Effector memory CD4-positive, alpha-beta T cell (primary cell): ENCODE measurements at places on chromosomes 7 and 10.
A peak's percentile ranks its signal among the peaks of the same experiment; 100 is the strongest.

DNA sequence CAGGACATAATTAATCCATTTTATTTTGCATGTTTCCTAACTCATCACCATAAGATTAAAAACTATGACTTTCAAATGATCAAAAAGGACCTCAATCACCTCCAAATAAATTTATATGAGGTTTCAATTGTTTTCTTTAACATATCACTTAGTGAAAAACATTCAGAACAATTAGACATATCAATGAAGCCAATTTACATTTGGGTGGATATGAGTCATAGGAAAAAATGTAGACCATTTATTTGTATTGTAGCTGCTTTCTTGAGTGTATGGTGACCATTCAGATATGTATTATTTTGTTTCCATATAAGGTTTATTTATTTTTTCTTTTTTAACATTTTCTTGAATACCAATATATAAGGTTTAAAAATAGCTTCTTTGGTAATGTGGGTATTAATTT, 13.3 kb upstream of the EXOC6 start:
- H3K4me1 ChIP-seq: no peaks in the 10 kb centered on the region
- H3K27me3 ChIP-seq: no peaks in the 10 kb centered on the region
- DNase-seq: no peak
- no peaks in the 10 kb centered on the region for H3K36me3 ChIP-seq
- H3K4me3 ChIP-seq: no peak overlapping the region
- H3K27ac ChIP-seq: no peak overlapping the region

- no peak overlapping the region for H3K27ac ChIP-seq
- H3K36me3 ChIP-seq: no peaks in the 10 kb centered on the region
- no peak for DNase-seq
- no peaks in the 10 kb centered on the region for H3K27me3 ChIP-seq
- no peaks in the 10 kb centered on the region for H3K4me1 ChIP-seq
These were observed 182.2 kb downstream of the JAZF1 start for GRCh38 chr7:27998382-27998781.

DNA sequence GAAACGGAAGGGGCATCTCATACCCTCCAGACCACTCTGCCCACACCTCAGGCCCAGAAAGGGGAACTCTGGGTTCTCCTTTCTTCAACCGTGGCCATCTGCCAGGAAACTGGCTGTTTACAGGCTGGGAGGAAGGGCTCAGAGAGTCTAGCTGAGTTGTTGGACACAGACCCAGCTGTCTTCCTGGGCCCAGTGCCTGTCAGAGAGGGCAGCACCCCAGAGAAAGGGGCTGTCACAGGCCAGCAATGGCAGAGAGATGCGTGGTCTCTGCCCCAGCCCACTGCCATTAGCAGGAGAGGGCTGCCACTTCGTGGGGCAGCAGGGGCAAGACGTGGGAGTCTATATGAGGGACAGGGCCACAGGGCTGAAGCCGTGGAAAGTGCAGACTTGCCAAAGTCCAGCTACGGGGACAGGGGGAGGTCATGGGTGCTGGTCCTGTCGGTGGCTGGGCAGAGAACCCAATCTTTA, 11.0 kb downstream of the GRID1 start:
- no peaks in the 10 kb centered on the region for H3K4me1 ChIP-seq
- H3K4me3 ChIP-seq: no peak overlapping the region
- no peak overlapping the region for H3K27ac ChIP-seq
- no peak for DNase-seq

- peaks cover 13% of the 10 kb centered on the region for H3K36me3 ChIP-seq
- DNase-seq: no peak
- peaks cover 27% of the 10 kb centered on the region for H3K4me1 ChIP-seq
- no peak overlapping the region for H3K27ac ChIP-seq
- no peak overlapping the region for H3K4me3 ChIP-seq
- H3K27me3 ChIP-seq: no peaks in the 10 kb centered on the region
These were observed 12.7 kb downstream of the FAS start for GRCh38 chr10:89003344-89003743.

DNA sequence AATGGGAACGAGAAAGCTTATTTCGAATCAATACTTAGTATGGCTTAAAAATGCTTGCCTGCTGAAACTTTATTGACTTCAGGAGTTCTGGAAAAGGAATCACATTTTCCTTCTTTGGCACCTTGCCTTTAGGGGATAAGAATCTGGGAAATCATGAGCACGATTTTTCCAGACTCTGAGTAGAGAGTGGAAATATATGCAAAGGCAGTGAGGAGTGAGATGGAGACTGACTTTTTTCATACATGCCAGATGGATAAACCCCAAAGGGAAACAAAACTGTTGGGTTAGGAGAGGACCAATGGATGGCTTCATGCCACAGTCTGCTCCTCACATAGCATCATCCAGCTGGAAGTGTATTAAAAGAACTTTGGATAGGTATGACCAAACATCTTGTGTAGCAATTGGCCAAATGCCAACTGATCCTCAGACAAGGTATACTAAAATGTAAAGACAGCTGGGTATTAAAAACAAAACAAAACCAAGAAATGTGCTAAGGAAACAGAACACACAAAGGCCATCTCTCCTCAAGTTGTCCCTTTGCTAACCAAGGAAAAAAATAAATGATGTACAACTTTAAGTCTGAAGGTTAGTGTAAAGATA, 1.7 kb downstream of the COL28A1 start:
- no peaks in the 10 kb centered on the region for H3K27me3 ChIP-seq
- H3K4me3 ChIP-seq: no peak overlapping the region
- H3K4me1 ChIP-seq: no peaks in the 10 kb centered on the region
- no peaks in the 10 kb centered on the region for H3K36me3 ChIP-seq

DNA sequence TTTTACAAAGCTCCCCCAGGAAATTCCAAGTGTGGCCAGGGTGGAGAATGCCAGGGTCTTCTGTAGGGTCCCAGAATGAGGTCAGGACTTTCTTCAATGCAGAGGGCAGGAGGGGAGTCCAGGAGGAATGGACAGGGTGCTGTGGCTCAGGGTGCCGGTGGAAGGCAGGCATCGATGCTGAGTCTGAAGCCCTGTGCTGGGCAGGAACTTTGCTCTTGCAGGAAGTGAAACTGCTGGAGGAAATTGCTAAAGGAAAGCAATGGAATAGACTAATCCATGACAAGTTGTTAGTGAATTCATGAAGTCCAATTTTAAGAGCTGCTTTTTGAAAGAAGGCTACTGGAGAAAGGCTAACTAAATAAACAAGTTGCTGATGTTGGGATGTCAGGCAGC, 14.8 kb downstream of the PTPRE start:
- no peak overlapping the region for H3K27ac ChIP-seq
- no peak for DNase-seq
- no peaks in the 10 kb centered on the region for H3K4me1 ChIP-seq
- H3K27me3 ChIP-seq: no peaks in the 10 kb centered on the region

GRCh38 chr7:123784263-123784662, 35.5 kb upstream of the WASL start:
- no peaks in the 10 kb centered on the region for H3K4me1 ChIP-seq
- H3K27ac ChIP-seq: no peak overlapping the region
- H3K36me3 ChIP-seq: no peaks in the 10 kb centered on the region
- H3K4me3 ChIP-seq: no peak overlapping the region

- H3K4me3 ChIP-seq: no peak overlapping the region
- H3K36me3 ChIP-seq: no peaks in the 10 kb centered on the region
- no peaks in the 10 kb centered on the region for H3K4me1 ChIP-seq
- no peak overlapping the region for H3K27ac ChIP-seq
- DNase-seq: no peak
- H3K27me3 ChIP-seq: no peaks in the 10 kb centered on the region
These were observed 102.2 kb downstream of the GRM8 start for GRCh38 chr7:127150543-127150942.

GRCh38 chr7:80922253-80923049, 3.6 kb upstream of the SEMA3C start:
- H3K4me3 ChIP-seq: no peak overlapping the region
- H3K4me1 ChIP-seq: no peaks in the 10 kb centered on the region
- no peak for DNase-seq
- H3K36me3 ChIP-seq: no peaks in the 10 kb centered on the region
- H3K27ac ChIP-seq: no peak overlapping the region

DNA sequence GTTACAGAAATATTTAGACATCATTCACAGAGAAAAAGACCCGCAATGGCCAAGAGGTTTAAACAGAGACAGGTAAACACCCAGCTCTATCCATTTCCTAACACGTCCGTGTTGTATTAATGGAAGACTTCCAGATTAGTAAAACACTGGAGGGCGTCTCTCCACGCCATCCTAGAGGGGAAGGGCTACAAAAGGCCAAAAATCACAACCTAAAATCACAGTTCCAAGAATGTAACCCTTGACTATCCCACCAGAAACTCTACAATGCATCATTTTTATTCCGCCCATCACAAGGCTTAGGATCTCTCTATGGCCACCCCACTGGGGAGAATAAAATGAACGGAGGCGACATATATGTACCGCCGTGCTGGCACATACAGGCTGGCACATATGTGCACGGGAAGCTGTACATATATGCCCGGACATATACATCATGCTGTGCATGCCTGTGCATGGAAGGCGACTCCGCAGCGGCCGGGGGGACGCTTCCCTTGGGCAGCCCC, 734 bp downstream of the PCLO start:
- no peak for DNase-seq
- no peak overlapping the region for H3K27ac ChIP-seq
- no peaks in the 10 kb centered on the region for H3K27me3 ChIP-seq
- H3K4me3 ChIP-seq: peak overlapping the region; percentile 25
